ENCODE measurements at places on chromosomes 3 and 15.

GRCh38 chr3:58258392-58259055 lies 20.9 kb downstream of the ABHD6 start:
- DNase-seq = no peak

GRCh38 chr3:158709666-158710083 lies 22.6 kb downstream of the RARRES1 start:
- no peak for DNase-seq

DNA sequence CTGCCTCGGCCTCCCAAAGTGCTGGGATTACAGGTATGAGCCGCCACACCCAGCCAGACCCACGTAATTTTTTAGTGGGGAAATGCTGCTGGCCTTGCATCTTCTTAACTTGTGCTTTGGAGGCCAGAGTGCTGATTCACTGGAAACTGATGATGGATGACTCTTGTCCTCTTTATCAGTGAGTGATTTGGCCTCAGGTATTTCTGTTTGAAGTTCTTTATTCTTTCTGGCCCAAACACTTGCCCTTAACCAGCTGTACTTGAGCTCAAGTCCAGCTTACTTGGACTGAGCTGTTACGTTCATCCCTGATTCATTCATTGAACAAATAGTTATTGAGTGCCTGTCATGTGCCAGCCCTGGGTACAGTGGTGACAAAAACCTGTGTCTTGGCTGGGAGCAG lies 4.2 kb downstream of the PTPN23 start:
- DNase-seq = no peak

DNA sequence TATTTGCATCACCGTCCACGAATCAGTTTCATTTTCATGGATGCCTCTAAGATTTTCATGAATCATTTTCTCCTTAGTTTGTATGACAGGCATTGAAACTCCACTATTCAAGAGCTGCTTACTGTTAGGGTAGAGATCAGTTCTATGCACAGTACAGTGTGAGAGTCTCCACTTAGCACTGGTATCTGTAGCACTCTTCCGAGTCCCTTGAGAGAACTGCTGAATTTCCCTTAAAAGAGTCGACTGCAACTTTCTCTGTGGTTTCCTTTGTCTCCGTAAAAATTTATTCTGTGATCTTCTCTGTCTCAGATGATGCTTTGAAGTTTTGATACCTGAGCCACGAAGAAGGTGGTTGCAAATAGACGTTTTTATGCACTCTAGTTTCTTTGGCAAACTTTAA lies 14.8 kb downstream of the GTPBP8 start:
- DNase-seq = no peak

- DNase-seq = peak; percentile 81
Observed at GRCh38 chr15:29570948-29571791, 251.1 kb downstream of the TJP1 start.

- DNase-seq = no peak
Observed at GRCh38 chr15:39413558-39413957, 167.3 kb upstream of the THBS1 start.

DNA sequence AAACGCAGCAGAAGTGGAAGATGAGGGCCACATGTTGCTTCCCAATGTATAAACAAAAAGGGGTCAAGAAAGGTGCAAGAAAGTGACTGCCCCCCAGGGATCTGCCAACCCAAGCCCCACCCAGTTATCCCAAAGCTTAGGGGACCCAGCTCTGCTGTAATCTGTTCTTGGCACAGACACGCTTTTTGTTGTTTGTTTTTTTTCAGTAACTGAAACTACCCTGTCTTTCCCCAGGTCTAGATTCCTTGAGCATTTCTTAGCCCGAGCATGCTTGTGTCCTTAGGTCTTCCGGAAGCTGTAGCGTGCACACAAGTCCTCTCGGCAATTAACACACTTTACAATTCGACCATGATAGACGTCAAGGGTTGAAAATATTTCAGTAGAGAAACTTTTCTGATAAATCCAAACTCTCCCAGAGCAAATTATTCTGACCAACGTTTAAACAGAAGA lies 8.5 kb upstream of the PPARG start:
- no peak for DNase-seq

GRCh38 chr3:15269091-15269989 lies 63.0 kb downstream of the SH3BP5 start:
- DNase-seq = no peak

DNA sequence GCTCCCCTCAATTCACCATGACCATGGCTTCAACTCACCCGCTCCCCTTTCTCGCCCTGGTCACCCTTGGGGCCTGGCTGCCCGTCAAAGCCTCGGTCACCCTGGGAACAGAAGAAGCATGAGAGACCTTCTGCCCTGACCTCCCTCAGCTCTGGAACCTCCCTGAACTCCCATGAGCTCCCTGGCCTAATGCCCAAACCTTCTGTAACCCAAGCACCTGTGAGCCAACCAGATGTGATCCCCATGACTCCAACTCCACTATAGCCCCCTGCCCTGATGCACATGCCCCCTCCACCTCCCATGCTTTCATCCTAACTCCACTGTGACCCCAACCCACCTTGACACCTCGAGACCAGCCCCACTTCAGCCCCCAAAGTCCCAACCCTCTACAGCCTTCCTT lies 3.5 kb upstream of the UCN2 start:
- DNase-seq = no peak

GRCh38 chr3:151919030-151919328 lies 45.5 kb downstream of the SUCNR1 start:
- DNase-seq = no peak

GRCh38 chr3:74531491-74531890 lies 83.0 kb downstream of the CNTN3 start:
- no peak for DNase-seq

Data from WTC11 (cell line).